ENCODE measurements at places on chromosomes 16 and 17.

DNA sequence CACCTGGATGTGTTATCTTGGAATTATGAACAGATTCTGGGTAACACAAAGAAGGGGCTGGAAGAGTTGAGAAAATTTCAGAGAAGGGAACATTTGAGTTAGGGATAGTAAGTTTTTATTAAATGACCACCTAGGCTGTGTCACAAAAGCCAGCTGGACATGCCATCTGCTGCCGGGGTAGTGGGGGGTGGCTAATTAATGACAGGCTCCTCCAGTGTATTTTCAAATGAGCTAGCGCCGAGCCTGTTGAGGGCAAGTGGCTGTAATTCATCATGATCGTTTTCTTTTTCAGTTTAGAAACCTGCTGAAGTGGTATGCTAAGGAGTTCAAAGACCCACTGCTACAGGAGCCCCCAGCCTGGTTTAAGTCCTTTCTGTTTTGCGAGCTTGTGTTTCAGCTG is 6.2 kb downstream of the TMEM97 start:
- DNase-seq: no peak

- DNase-seq: peak; percentile 68
Measured at GRCh38 chr16:87860553-87861299, 8.6 kb downstream of the SLC7A5 start.

- DNase-seq: no peak
Measured at GRCh38 chr16:18799500-18799899, 1.8 kb downstream of the ARL6IP1 start.

DNA sequence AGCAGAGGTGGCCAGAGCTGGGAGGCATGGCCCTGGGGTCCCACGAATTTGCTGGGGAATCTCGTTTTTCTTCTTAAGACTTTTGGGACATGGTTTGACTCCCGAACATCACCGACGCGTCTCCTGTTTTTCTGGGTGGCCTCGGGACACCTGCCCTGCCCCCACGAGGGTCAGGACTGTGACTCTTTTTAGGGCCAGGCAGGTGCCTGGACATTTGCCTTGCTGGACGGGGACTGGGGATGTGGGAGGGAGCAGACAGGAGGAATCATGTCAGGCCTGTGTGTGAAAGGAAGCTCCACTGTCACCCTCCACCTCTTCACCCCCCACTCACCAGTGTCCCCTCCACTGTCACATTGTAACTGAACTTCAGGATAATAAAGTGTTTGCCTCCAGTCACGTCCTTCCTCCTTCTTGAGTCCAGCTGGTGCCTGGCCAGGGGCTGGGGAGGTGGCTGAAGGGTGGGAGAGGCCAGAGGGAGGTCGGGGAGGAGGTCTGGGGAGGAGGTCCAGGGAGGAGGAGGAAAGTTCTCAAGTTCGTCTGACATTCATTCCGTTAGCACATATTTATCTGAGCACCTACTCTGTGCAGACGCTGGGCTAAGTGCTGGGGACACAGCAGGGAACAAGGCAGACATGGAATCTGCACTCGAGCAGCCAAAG is 2.3 kb downstream of the CSF3 start:
- no peak for DNase-seq

- DNase-seq: no peak
Measured at GRCh38 chr17:596763-597644, 117.6 kb downstream of the VPS53 start.

GRCh38 chr16:63652091-63652490 is 1469.8 kb downstream of the CDH11 start:
- no peak for DNase-seq

GRCh38 chr17:14086189-14086588 is 16.9 kb downstream of the COX10 start:
- no peak for DNase-seq

DNA sequence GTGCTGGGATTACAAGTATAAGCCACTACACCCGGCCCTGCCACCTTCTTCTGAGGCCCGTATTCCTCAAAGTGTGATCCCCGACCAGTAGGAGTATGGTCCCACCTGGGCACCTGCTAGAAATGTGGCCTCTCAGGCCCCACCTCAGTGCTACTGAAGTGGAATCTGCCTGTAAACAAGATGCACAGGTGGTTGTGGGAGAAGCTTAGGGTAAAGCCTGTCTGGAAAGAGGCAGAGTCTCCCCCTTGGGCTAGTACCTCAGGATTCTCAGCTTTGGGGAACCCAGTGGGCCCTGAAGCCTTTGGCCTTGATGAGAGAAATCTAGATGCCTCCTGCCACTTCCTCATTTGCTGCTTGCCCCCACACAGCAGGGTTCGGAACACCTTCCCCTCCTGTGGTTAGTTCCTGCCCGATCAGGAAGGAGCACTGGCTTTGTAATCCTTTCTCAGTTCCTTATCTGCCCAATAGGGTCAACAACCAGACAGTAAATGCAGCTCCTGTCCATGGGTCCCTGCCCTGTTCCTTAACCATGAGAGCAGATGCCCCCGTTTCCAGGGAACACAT is 25.2 kb downstream of the TK2 start:
- DNase-seq: no peak

GRCh38 chr17:77049440-77049839 is 91.3 kb upstream of the SEC14L1 start:
- peak; percentile 82 for DNase-seq

DNA sequence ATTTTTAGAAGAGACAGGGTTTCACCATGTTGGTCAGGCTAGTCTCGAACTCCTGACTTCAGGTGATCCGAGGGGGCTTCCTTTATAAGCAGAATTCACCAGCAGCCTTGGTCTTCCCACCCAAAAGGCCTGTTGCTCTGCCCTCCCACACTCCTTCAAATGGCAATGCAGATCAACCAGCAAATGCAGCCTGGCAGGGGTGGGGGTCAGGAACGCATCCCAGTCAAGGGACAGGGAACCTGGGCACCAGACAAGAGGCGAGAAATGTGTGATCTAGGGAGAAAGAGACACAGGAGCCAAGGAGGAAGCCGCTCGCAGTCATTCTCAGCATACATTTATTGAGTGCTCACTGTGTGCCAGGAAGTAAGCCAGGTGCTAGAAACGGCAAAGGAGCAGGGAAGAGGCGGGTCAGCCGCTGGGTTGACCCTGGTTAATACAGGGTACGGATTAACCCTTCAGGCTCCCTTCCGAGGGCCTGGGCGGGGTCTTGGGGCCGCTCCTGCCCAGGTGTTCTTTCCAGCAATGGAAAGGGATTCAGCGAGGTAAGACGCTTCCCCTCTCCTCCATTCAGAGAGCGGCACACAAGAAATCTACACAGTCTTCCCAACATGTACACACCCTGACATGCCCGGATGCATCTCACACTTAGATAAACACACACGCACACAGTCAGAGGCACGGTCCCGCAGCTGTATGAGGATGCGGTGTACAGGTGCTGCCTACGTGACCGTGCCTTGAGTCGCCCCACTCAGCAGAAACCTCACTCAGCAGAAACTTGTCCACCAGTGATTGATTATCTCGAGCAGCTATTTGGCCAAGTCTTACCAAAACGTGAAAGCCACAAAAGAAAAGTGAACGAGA is 6.6 kb upstream of the PITPNA start:
- no peak for DNase-seq

DNA sequence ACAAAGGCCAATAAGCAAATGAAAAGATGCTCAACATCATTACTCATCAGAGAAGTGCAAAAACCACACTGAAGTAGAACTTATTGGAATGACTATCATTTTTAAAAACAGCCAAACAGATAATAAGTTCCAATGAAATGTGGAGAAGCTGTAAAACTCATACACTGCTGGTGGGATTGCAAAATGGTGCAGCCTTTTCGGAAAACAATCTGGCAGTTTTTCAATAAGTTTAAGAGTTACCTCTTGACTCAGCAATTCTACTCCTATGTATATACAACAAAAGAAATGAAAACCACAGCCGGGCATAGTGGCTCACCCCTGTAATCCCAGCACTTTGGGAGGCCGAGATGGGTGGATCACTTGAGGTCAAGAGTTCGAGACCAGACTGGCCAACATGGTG is 49.3 kb downstream of the AKAP10 start:
- DNase-seq: no peak

DNA sequence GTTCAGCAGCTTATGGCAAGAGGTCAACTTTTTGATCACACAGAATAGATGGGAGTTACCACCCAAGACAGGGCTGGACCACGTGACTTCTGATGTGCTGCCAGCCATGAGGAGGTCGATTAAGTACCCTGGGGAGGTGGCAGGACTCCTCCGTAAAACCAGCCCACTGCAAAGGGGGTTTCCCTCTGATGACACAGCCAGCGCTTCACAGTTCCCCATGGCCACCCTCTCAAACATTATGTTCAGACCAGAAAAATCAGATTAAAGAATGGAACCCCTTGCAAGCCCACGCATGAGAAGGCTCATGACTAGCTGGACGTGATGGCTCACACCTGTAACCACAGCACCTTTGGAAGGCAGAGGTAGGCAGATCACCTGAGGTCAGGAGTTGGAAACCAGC is 222.9 kb downstream of the CPPED1 start:
- DNase-seq: no peak

DNA sequence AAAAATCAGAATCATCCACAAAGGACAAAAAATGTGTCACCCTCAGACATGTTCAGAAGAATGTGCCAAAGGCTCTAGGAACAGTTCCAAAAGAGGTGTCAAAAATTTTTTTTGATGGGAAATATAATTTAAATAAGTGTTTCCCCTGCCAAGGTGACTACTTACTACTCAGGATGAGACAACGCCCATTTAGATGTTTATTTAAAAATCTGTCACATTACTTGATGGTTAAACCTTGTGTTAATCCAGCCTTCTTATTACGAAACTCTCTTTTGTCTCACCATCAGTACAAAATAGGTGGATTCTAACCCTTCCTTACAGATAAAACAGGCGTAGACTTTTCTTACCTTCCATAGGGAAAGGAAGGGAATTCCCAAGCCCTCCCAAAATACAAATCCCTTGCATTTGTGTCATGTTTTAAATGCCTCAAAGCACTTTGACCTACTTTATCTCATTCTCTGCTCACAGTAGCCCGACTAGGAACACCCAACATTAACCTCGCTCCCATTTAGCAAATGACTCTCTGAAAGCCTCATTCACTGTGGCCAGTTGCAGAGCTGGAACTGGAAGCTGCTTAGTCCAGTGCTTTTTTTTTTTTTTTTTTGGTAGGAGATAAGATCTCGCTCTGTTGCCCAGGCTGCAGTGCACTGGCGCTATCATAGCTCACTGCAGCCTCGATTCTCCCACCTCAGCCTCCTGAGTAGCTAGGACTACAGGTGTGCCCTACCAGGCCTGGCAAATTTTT is 5.8 kb upstream of the GNA13 start:
- DNase-seq: no peak

GRCh38 chr16:19389246-19389645 is 28.4 kb upstream of the TMC5 start:
- DNase-seq: no peak

- DNase-seq: no peak
Measured at GRCh38 chr16:86063760-86064405, 164.9 kb downstream of the IRF8 start.

GRCh38 chr17:22600644-22601298 is 908.4 kb downstream of the KCNJ18 start:
- peak; percentile 3 for DNase-seq

DNA sequence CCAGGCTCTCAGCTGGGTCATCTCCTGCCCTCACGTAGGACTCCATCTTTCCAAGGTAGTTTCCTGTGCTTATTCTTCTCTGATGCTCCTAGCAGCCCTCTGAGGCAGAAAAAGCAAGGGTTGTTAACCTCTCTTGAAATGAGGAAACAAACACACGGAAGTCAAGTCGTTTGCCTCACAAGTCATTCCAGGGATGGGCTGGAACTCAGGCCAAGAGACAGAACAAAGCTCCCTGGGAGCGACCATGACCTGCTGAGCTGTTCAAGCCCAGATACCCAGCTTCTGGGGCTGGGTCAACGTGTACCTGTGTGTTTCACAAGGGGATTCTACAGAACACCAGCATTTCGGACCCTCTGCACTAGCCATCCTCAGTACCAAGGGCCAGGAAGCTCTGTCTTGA is 28.1 kb downstream of the SRL start:
- DNase-seq: no peak

GRCh38 chr17:27466376-27466742 is 10.1 kb downstream of the KSR1 start:
- no peak for DNase-seq

DNA sequence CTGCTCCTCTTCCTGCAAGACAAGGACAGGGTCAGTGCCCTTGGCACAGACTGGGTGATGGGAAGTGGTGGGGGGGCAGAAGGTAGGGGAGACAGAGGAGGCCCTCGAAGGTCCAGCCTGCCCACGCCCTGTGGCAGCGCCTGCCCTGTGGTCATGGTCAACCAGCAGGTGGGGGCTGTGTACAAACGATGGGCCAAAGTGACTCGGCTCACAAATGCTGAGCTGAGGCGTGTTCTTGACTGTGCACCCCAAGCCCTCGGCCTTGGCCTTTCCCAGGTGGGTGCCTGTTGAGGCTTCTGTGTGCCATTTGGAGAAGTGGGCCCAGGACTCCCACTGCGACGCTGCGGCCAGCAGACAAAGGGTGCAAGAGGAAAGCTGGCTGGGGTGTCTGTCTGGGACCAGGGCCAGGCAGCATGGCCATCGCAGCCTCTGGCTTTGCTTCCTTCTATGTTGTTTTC is 22.6 kb downstream of the MXRA7 start:
- no peak for DNase-seq

DNA sequence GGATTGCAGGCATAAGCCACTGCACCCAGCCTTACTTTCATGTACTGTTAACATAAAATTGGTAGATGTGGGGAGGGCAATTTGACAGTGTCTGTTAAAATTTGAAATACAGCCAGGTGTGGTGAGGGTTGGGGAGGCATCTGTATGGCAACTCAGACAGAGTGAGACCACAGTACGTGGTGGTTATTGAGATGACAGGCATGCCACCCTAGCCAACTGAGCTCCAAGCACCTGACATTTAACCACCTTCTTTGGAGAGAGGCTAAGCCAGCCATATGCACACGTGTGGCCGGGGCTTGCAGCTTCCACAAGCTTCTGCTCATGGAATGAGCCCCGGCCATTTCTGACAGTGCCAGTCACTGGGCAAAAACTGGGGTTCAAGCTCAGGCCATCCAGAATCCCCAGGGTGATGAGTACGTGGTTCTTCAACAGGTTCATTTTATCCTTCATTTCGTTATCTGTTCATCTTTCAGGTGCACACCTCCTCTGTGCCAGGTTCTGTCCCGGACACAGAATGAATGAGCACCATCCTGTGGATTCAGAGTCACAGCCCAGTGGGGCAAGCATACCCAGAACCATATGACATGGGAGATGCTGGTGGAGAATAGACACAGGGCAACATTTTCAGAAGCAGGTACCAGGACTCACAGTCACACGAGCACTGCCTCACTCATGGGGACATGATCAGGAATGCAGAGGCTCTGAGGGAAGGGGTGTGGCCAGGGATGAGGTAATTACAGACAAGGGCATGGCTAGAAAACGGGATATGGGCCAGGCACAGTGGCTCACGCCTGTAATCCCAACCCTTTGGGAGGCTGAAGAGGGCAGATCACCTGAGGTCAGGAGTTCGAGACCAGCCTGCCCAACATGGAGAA is 36.2 kb downstream of the C16orf82 start:
- DNase-seq: no peak

GRCh38 chr17:78027121-78027520 is 68.6 kb downstream of the TNRC6C start:
- DNase-seq: no peak

DNA sequence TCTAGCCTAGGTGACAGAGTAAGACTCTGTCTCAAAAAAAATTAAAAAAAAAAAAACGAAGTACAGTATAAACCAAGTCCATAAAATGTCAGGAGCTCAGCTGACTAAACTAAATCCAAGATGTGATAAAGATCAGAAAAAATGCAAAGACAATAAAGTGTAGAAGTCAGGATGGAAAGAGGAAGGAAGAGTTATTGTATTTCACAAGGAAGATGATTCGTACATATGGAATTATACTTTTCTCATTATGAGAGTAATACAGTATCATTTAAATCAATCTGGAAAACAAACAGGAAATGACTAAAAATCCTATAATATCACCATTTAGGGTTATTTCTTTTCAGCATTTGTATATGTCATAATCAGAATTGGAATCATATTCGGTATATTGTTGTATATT is 11.4 kb upstream of the APOH start:
- no peak for DNase-seq
